Body of pancreas (tissue), 4 donors: ENCODE measurements at places on chromosomes 7 and 10. TPM values are rescaled to one million over a fixed set of nuclear protein-coding genes. Genes with fewer than 3 reads are reported as not detected.

Gene HMX2
- total RNA-seq: not detected

Gene HOXA5
- total RNA-seq: 2.6 TPM

DNA sequence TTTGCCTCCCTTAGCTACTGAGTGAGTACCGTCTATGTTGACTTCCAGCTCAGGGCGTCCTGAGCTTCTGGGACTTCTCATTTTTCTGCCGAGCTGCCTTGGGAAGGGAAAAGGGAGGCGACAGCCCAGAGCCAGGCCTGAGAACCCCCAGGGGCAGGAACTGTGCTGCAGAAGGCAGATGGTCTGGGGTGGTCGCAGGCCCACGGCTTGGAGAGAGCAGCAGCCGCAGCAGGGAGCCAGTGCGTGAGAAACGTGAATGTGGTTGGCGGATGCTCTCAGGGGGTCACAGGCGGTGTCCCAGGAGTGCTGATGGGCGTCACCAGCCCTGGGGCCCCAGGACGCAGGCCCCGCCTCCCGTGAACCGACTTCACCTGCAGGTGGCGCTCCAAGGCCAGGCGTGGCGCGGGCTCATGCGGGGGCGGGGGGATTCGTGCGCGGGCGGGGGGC, 9.2 kb upstream of the PWWP2B start:
- peak; percentile 80 for DNase-seq

Gene CH25H
- 2.0 TPM for total RNA-seq

DNA sequence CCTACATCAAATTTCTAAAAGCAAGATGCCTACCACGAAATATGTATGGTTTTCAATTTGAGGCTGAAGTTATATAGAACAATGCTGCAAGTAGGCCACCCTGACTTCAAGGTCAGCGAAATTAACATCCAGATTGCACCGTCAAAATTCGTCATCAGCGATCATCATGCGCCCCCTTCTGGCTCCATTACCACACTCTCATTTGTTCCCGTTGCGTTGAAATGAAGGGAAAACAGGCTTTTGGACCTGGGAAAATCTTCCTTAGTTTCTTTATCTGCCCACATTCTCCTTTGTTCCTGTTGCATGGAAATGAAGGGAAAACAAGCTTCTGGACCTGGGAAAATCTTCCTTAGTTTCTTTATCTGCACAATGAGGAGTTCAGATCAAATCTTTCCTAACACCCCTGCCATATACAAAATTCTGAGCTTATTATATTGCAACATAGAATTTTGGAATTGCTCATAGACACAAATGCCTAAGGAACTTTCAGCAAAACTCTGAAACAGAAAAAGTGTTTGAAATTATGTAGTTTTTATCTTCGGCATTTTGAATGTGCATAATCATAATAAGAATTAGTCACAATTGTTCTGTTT, 98.2 kb upstream of the PRKCQ start:
- peak; percentile 51 for DNase-seq
